DND-41 (cell line): ENCODE measurements at places on chromosomes 2 and 18.

- no peak overlapping the region for H3K4me3 ChIP-seq
- H3K4me1 ChIP-seq = peaks cover 32% of the 10 kb centered on the region
- peak overlapping the region; percentile 8; the same call in 1 of the 2 replicates for H3K27ac ChIP-seq
- no peaks in the 10 kb centered on the region for H3K27me3 ChIP-seq
- no peaks in the 10 kb centered on the region for H3K36me3 ChIP-seq
These were observed 160.8 kb upstream of the HAAO start for GRCh38 chr2:42953216-42953615.

GRCh38 chr2:85920810-85921545, 32.2 kb upstream of the ST3GAL5 start:
- no peaks in the 10 kb centered on the region for H3K27me3 ChIP-seq
- no peaks in the 10 kb centered on the region for H3K36me3 ChIP-seq
- H3K4me3 ChIP-seq = no peak overlapping the region
- peaks cover 10% of the 10 kb centered on the region for H3K4me1 ChIP-seq
- H3K27ac ChIP-seq = no peak overlapping the region

DNA sequence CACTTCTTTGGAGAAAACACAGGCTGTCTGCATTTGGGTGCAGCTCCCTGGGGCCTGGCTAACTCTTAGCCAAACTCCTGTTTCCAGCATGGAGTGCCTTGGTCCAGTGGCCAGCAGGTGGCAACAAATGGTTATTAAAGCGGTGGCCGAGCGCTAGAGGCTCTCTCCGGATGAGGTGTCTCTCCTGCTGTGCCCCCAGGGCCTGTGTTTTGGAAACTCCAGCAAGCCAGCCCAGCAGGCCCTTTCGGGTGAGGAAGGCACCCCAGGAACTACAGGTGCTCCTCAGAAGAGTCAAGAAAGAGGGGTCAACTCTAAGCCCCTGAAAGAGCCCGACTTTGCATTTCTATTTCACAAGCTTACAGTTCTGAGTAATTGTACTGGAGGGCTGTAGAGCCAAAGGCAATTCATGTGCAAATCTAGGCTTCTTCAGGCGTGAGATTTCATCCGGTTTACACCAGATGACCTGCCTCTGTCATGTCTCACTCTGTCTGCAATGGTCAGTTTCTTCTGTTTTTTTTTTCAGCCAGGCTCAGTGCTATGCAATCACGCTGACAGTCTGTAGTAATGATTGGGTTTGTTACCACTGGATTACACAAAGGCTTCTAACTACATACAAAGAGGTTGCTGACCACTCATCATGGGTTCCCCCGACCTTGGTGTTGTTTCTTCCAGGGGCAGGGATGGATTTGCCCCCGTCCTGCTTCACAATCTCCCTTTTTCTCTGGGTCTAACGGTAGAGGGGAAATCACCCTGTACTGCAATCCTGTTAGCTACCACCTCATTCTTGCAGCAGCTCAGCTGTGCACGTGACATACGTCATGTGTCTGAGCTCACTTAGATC, 7.6 kb upstream of the CHRNA1 start:
- H3K4me3 ChIP-seq = no peak overlapping the region
- no peak overlapping the region for H3K27ac ChIP-seq
- peaks cover 4% of the 10 kb centered on the region for H3K27me3 ChIP-seq
- DNase-seq = peak; percentile 21
- H3K4me1 ChIP-seq = no peaks in the 10 kb centered on the region
- H3K36me3 ChIP-seq = no peaks in the 10 kb centered on the region

DNA sequence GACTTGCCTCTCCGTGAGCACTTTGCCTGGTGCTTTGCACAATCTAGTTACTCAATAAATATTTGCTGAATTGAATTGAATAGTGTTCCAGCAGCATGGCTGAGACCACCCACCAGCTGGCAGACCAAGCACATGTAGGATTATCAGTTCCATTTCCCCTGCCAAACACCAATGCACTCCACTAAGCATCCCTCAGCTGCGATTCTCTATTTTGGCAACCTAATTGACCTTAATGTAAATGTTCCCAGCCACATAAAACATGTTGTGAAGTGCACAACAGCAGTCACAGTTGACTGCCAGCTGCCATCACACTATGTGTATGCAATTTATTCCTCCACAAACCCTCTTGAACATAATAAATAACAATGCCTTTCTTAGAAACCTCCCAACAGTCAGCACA, 1879.4 kb upstream of the PIK3C3 start:
- DNase-seq = no peak
- no peaks in the 10 kb centered on the region for H3K27me3 ChIP-seq
- H3K27ac ChIP-seq = no peak overlapping the region
- no peaks in the 10 kb centered on the region for H3K36me3 ChIP-seq
- H3K4me3 ChIP-seq = no peak overlapping the region

DNA sequence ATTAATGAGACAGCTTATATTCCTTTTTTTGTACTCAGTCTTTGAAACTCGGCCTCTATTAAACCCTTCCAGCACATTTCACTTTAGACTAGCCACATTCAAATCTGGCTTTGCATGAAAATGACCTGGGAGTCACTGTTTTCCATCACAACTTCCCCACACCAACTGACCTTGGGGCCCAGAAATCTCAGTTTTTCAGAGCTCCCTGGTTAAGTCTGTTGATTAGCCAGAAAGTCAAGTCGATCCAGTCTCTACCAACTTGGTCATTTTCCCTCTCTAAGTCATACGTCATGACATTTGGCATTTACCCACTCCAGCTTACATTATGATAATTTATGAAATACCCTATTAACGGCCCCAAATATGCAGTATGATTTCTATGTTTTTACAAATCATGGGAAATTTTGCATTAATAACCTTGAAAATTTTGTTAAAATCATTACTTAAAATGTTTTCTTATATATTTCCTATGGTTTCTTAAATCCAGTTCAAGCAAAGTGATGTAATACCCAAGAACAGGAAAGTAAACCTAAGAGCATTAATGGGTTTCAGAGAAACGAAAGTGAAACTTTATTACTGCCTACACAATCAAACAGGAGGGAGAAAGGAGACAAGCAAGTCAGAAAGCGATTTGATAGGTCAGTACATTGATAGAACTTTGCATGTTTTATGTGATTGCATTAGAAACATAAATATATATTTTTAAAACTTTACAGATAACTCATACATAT, 77.1 kb downstream of the SPATS2L start:
- no peaks in the 10 kb centered on the region for H3K27me3 ChIP-seq
- DNase-seq = no peak
- H3K4me3 ChIP-seq = no peak overlapping the region
- no peak overlapping the region for H3K27ac ChIP-seq
- H3K36me3 ChIP-seq = no peaks in the 10 kb centered on the region

- H3K27me3 ChIP-seq = no peaks in the 10 kb centered on the region
- no peaks in the 10 kb centered on the region for H3K36me3 ChIP-seq
- H3K4me1 ChIP-seq = no peaks in the 10 kb centered on the region
These were observed 194.6 kb upstream of the MEIS1 start for GRCh38 chr2:66240286-66240685.

DNA sequence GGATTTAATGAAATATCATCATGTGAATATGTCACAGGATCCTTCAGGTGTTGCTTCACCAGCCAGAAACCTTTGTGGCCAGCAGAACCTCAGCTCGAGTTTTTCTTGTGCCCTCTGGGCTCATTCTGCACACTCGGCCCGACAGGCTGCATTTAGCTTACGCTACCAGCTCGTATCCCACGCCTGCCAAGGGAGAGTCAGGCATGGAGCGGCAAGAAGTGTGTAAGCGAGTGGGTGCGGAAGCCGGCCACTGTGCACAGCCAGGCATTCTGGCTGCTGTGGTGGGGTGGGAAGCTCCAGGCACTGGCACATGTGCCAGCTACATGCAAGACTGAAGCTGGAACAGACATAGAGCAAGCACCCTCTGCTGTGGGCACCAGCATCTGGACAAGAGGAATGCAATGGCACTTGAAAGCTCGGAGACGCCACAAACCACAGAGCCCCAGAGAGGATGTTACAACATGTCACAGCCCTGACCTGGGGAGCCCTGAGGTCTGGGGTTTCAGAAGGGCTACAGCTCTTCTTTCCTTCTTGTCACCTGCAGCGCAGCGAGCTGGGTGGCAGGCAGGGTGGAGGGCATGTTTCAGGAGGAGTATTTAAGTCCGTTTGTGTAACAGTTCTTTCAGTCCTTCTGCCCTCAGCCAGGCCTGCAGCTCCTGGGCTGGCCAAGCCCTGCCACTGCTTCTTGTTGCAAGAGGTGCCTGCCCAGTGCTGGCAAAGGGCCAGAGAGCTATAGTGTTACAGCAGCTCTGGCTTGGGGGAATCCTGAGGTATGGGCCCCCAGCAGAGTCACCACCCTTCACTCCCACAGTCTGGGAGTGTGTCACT, 257.3 kb upstream of the HNMT start:
- no peaks in the 10 kb centered on the region for H3K27me3 ChIP-seq
- no peak for DNase-seq
- no peak overlapping the region for H3K4me3 ChIP-seq
- H3K4me1 ChIP-seq = no peaks in the 10 kb centered on the region

- no peak overlapping the region for H3K4me3 ChIP-seq
- no peaks in the 10 kb centered on the region for H3K27me3 ChIP-seq
- no peaks in the 10 kb centered on the region for H3K36me3 ChIP-seq
- no peaks in the 10 kb centered on the region for H3K4me1 ChIP-seq
These were observed 279.8 kb downstream of the RBM43 start for GRCh38 chr2:150981826-150982225.

- H3K36me3 ChIP-seq = no peaks in the 10 kb centered on the region
- H3K27ac ChIP-seq = no peak overlapping the region
- no peak overlapping the region for H3K4me3 ChIP-seq
- no peak for DNase-seq
These were observed 1186.8 kb upstream of the CELF4 start for GRCh38 chr18:38752430-38752829.

DNA sequence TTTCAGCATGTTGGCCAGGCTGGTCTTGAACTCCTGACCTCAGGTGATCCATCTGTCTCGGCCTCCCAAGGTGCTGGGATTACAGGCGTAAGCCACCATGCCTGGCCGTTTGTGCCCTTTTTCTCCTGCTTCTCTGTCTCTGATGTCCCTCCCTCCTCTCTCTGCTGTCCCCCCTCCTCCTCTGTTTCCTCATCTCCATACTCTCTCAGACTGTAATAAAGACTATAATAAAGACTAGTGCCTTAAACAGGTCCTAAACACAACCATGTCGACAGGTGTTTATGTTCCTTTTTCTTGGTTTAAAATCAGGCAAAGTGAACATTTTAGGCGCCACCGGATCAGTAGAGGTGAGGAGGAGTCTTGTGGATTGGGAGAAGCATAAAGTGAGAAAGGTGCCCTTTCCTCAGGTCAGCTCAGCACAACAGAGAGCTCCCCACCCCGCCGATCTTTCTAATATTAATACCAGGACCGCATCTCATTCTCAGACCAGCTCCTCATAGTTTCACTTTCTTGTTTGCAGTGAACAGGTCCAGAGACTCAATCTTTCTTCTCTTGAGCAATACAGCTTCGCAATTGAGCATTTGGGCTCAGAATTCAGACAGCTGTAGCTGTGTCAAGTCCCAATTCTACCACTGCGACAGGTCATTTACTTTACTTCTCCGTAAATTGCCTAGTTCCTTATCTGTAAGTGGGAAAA, 23.7 kb downstream of the TIMM21 start:
- no peak overlapping the region for H3K4me3 ChIP-seq
- no peaks in the 10 kb centered on the region for H3K36me3 ChIP-seq
- H3K27ac ChIP-seq = no peak overlapping the region
- H3K27me3 ChIP-seq = no peaks in the 10 kb centered on the region

DNA sequence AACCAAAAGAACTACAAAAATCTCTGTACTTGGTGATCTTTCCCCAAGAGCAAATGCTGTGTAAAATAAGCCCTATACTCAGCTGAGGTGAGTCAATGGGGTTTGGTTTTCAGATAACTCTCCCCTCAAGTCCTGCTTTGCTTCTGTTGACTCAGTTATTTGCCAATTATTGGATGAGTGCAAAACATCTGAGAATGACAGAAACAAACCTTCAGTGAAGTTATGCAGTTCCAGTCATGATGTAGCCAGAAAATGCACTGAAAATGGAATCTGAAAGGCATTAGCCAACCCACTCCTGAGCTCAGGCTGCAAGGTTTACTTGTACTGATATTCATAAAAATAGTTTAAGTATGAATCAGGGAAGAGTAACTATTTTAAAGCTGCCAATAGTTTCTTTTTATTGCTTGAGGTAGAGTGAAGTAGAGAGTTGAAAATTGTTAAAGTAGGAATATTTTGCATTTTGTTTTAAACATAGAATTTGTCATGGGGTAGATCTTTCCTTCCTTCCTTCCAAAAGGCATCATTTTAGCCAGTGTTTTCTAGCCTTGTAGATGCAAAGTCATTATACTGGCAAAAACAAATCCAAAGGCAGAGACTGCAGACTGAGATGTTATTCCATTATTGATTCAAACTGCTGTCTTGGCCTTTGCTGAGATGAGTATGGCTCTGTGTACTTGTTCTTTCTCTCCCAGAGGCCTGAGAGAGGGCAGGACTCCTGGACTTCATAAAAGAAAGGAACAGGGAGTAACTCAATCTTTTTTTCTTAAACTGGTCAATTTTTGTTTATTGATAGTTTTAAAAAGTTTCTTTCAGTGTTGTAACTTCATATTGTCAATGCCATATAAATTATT, 215.3 kb downstream of the RND3 start:
- H3K27ac ChIP-seq = no peak overlapping the region
- H3K27me3 ChIP-seq = no peaks in the 10 kb centered on the region
- DNase-seq = no peak
- H3K4me1 ChIP-seq = no peaks in the 10 kb centered on the region

DNA sequence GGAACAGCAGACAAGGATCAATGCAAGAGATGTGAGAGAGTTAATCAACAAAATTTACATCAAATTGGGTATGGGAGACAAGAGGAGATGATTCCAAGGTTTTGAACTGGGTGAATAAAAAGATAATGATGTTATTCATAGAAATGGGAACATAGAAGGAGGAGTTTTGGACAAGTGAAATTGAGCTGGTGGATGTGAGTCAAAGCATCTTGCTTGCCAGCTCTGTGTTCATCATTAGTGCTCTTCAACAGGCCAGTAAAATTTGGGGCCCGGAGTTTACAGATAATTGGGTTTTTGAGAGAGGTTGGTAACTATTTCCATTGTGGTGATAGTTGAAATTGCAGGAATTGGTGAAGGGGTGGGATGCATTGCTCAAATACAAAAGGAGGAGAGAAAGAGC, 69.9 kb upstream of the CAVIN2 start:
- no peak for DNase-seq
- H3K4me1 ChIP-seq = no peaks in the 10 kb centered on the region
- H3K27me3 ChIP-seq = no peaks in the 10 kb centered on the region
- H3K36me3 ChIP-seq = no peaks in the 10 kb centered on the region
- H3K4me3 ChIP-seq = no peak overlapping the region
- H3K27ac ChIP-seq = no peak overlapping the region

GRCh38 chr2:27959496-27959895, 69.0 kb downstream of the BABAM2 start:
- H3K4me3 ChIP-seq = no peak overlapping the region
- H3K4me1 ChIP-seq = peaks cover 84% of the 10 kb centered on the region
- no peak for DNase-seq
- H3K27me3 ChIP-seq = no peaks in the 10 kb centered on the region
- peak overlapping the region; percentile 73 for H3K27ac ChIP-seq
- H3K36me3 ChIP-seq = no peaks in the 10 kb centered on the region

DNA sequence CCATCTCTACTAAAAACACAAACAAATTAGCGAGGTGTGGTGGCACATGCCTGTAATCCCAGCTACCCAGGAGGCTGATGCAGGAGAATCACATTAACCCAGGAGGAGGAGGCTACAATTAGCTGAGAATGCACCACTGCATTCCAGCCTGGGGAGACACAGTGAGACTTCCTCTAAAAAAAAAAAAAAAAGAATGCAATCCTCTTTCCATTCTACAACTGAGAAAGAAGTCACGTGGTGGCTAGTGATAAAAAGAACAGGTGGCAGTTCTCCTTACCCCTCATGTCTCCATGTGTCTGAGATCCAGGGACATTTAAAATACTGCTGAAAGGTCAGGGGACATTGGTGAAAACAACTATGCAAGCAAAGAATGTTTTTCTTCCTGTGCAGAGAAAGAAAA, 24.4 kb upstream of the GPR39 start:
- no peak for DNase-seq
